Activated T-helper 2 cell treated with anti-CD3 and anti-CD28 coated beads, Interferon-gamma antibody, Interleukin-2, Interleukin-4, amounts not matched to agents 10 μg/mL and 5 μg/mL and 100 μg/mL, durations not matched to agents 14 hours and 24 hours and 36 hours (primary cell): ENCODE measurements at places on chromosomes 2 and 18. TPM values are rescaled to one million over a fixed set of nuclear protein-coding genes. Genes with fewer than 3 reads are reported as not detected.

The UGT1A5 gene
- total RNA-seq = not detected in 2 replicates

The ZSWIM2 gene
- total RNA-seq = not detected in 2 replicates

The ITGA4 gene
- total RNA-seq = 96.5 and 106 TPM in 2 replicates

- no peak for DNase-seq
- H3K36me3 ChIP-seq = no peaks in the 10 kb centered on the region
- H3K27me3 ChIP-seq = peaks cover 7% of the 10 kb centered on the region
These were observed 29.3 kb downstream of the UPP2 start for GRCh38 chr2:158130832-158131473.

DNA sequence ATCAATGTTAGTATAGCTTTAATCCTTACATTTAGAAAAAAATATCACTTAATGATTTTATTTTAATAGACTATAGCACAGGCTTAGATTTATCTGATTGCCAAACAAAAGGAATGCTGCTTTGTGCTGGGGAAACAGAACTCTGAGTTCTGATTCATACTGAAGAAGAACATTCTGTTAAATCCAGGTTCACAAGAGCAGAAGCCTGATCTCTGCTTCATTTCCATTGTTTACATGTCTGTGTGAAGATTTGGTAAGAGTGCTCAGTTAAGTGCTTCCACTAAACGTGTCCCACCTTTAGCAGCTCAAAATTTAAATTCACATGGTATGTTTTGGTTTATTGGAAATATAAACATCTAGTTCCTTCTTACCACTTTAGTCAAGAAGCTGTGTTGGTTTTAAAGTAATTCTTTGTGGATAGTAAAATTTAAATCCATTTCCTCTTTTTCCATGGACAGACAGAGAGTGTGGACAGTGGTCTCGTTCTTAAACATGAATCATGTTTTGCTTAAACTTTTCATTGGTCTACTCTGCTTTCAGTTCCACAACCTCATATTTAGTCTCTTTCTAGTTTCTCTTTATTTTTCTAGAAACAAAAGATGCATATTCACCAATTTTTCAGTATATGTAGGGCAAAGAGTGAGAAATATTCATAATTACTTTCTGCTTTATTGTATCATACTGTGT, 59.1 kb downstream of the NYAP2 start:
- no peak overlapping the region for H3K4me3 ChIP-seq
- H3K36me3 ChIP-seq = no peaks in the 10 kb centered on the region
- H3K4me1 ChIP-seq = no peaks in the 10 kb centered on the region
- no peak for DNase-seq
- H3K27ac ChIP-seq = no peak overlapping the region
- peaks cover 16% of the 10 kb centered on the region for H3K27me3 ChIP-seq

- H3K4me3 ChIP-seq = no peak overlapping the region
- DNase-seq = no peak
- no peaks in the 10 kb centered on the region for H3K36me3 ChIP-seq
- H3K27ac ChIP-seq = no peak overlapping the region
These were observed 1504.5 kb downstream of the DPP10 start for GRCh38 chr2:115946891-115947290.

DNA sequence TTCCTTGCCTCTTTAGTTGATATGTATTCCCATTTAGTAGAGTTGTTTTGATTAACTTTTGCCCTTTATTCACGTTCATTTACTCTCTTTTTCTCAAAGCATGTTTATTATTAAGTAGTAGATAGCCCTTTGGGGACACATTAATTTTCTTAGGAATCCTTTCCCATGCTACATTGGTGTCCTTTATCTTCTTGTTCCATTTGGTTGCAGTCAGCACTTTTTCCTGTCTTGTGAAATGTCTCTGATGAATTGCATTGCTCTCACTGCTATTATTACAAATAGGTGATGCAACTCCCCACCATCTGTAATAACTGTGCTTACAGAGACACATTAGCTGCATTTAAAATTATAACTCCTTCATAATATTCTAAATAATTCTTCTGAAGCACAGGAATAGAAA, 428.5 kb upstream of the CNTNAP5 start:
- H3K27me3 ChIP-seq = no peaks in the 10 kb centered on the region
- no peak for DNase-seq
- no peaks in the 10 kb centered on the region for H3K4me1 ChIP-seq
- H3K36me3 ChIP-seq = no peaks in the 10 kb centered on the region

- peaks cover 5% of the 10 kb centered on the region for H3K27me3 ChIP-seq
- H3K4me3 ChIP-seq = peak overlapping the region; percentile 98
- H3K4me1 ChIP-seq = peaks cover 44% of the 10 kb centered on the region
- H3K27ac ChIP-seq = peak overlapping the region; percentile 92
These were observed 2.4 kb downstream of the SMCHD1 start for GRCh38 chr18:2657788-2658458.
